ENCODE measurements at places on chromosomes 1 and 21.

GRCh38 chr1:24102961-24103360 is 9.0 kb downstream of the MYOM3 start:
- DNase-seq = no peak

DNA sequence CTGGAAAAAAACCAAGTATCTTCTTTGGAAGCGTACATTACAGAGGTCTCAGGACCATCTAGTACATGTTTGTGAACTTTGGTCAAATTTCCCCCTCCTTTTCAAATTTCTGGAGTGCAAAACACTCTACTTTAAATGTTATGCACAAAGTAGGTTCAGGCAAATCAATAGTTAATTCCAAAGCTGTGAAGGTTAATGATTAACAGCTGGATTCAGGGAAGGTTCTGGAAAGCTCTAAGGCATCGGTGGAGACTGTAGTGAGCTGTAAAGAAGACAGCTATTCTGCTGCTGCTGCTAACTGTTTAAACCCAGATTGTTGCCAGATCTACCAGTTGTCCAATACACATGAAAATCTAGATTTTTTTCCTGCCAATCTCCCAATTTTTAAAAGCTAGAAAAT is 70.9 kb downstream of the ELAVL4 start:
- no peak for DNase-seq

DNA sequence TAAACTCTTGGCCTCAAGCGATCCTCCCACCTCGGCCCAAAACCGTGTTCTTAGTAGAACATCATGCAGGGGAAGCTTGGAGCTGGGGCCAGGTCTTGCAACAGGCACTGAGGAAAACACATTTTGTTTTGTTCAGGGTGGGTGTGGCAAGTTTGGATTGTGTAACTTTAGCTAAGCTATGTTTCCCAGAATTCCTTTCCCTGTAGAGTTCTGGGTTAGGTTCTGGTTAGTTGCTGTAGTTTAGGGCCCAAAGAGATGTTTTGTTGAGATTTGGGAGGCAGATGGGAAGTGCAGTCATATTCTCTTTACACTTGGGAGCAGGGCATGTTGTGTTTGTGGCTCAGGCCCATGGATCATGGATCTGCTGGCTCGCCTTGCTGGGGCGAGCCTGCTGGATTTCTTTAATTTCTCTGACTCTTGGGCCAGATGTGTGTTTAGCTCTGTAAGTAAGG is 24.0 kb downstream of the PLA2G5 start:
- DNase-seq = no peak

DNA sequence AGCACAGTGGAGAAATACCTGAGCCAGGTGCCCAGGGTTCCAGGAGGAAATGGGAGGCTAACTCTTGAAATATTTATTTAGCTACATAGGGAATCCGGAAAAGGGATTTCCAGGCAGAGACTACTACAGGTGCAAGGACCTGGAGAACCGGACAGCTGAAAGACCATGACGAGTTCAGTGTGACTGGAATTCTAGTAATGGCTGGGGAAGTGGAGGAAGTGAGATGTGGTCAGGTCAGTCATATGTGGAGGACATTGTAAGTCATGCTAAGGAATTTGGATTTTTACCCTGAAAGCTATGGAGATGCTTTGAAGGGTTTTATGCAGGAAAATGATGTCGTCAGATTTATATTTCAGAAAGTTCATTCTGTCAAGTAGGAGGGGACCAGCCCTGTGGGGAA is 1.8 kb downstream of the CAP1 start:
- no peak for DNase-seq

Measured in hypothalamus (tissue), 51 donors.